ENCODE measurements at places on chromosomes 3 and 15.

GRCh38 chr3:13547591-13548371, 1.1 kb upstream of the FBLN2 start:
- no peak for DNase-seq

- no peak for DNase-seq
Measured at GRCh38 chr3:179324270-179324754, 1.5 kb downstream of the ZNF639 start.

GRCh38 chr3:16337856-16338540, 73.0 kb downstream of the OXNAD1 start:
- DNase-seq = no peak

DNA sequence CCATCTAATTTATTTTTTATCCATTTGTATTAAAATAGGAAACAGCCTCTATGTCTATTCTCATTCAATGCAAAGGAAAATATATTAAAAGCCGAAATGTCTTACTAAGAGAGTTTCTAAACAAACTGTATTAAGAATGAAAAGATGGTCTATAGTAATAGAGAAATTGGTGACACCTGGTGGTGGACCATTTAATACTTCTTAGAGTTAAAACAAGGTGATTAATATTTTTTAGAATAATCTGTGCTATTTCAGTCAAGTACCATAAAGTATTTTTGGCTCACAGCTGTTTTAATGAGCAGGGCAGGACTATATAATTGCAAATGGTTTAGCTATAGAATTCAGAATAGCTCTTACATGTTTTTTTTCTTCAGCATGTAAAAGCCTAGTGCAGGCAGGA, 55.7 kb downstream of the SYNPR start:
- DNase-seq = no peak

GRCh38 chr3:55708921-55709320, 221.8 kb upstream of the WNT5A start:
- DNase-seq = no peak

- DNase-seq = no peak
Measured at GRCh38 chr3:55297245-55297644, 189.9 kb downstream of the WNT5A start.

GRCh38 chr3:24680214-24680967, 185.7 kb upstream of the THRB start:
- DNase-seq = no peak

- no peak for DNase-seq
Measured at GRCh38 chr15:75061272-75061671, 37.9 kb downstream of the PPCDC start.

- DNase-seq = no peak
Measured at GRCh38 chr3:70383360-70383831, 71.0 kb upstream of the MDFIC2 start.

- DNase-seq = no peak
Measured at GRCh38 chr15:48869966-48870365, 8.0 kb upstream of the EID1 start.

- no peak for DNase-seq
Measured at GRCh38 chr15:67832031-67832551, 6.8 kb downstream of the SKOR1 start.

GRCh38 chr3:186075489-186075888, 33.4 kb downstream of the ETV5 start:
- DNase-seq = no peak

GRCh38 chr3:197076415-197076814, 46.8 kb upstream of the MELTF start:
- peak; percentile 4 for DNase-seq

DNA sequence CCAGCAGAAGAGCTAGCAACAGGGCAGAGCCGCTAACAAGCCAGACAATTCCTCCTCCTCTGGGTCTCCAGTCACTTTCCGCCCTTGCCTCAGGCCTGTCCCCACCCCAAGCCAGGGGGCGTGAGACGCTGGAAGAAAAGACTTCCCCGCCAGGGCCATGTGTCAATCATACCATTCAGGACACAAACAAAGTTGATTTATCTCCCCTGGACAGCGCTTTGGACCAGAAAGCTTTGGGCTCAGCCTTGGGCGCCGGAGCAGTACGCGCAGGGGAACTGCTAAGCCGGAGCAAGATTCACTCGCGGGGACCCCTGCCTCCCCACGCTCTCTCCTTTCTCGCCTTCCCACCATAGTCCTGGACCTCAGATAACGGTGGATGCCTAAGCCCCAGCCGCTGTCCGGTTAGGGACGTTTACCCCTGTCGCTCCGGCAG, 479 bp downstream of the LRRC2 start:
- DNase-seq = no peak

DNA sequence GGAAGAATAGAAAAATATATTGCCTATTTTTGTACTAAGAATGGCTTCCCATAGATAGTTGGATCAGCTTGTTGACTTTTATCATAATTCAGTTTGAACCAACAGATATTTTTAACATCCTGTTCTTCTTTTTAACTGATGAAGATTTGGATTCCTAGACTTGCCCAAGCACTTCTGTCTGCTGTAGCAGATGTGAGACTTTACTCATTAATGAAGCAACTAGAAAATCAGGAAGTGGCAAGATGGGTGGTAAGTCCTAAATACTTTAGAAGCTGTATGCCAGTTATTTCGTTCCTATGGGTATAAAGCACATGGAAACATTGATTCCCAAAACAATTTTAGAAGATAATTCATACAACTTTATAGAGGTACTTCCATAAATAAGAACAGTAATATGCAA, 8.4 kb downstream of the PIGB start:
- no peak for DNase-seq

DNA sequence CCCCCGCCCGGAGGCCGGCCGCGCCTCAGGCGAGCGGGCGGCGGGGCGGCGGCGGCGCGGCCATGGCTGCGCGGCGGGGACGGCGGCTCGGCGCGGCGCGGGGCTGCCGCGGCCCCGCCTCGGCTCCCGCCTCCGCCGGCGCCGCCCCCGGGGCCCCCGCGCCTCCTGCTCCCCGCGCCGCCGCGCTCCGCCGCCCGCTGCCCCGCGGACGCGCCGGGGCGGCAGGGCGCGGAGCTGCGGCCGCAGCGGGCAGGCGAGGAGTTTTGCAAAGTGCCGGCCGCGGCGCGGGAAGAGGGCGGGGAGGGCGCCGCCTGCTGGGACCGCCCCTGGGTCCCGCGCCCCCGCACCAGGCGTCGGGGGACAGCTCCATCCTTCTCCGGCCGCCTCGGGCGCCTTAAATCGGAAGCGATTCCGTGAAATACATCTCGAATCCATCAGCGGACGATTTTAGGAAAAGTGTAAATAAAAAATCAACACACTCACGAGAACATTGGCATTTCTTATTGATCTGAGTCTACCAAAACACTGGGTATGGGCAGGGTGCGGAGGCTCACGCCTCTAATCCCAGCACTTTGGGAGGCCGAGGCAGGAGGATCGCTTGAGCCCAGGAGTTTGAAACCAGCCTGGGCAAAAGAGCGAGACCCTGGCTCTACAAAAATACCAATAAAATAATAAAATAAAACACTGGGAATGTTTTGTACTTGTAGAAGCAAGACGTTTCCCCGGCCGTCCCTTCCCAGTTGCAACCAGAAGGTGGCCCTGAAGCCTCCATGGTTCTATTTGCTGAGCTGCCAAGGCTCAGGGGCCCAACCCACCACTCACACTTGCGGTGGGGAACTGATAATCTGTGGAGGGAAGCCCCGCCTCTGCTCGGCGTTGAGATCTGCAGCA, 136.9 kb downstream of the NUP210 start:
- no peak for DNase-seq

DNA sequence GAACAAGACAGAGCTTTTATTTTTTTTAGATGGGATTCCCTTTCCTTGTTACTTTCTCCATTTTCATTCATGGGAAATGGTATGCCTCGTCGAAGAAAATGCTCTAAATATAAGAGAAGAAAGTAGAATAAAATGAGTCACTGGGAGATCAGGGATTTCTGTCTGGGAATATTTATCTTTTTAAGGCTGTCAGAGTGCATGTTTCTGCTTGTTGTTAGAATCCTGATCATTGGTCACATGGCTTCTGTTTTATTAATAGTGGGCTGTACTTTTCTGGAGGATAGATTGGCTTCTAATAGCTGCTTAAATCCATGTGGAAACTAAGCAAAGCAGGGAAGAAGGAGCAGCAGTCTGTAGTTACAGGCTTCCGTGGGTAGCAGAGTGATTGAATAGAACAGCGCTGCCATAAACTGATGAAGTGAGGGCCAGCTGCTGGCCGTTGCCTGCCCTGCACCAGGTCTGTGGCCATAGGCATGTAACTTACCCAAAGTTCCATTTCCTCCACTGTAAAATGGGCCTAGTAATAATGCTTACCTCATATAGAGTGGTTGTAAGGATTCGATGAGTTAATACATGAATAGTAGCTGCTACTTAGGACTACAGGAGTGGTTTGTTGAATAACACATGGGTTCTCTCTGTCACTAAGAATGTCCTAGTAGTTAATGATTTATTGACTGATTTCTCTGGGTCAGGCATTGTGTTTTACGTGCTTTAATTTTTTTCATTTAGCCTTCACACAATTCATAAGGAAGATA, 289.9 kb downstream of the SATB1 start:
- DNase-seq = no peak

GRCh38 chr3:165502707-165503106, 306.5 kb upstream of the SLITRK3 start:
- DNase-seq = peak; percentile 54

DNA sequence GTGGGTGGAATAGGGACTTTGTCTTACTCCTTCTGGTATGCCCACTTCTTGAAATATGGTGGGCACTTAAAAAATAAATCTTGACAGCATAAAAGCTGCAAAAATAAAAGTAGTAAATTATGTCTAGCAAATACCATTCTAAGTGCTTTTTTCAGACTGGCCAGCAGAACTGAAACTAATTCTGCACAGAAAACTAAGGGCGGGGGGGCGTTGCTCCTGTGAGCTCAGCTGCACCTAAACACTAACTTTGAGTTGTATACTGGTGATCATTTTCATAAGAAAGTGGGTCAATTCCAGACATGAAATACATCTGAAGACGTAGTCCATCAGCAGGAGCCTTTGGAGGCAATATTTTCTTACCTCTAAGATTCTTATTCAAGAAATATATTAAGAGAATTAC, 114.8 kb downstream of the WDR76 start:
- DNase-seq = no peak

GRCh38 chr15:64127521-64128270, 23.8 kb upstream of the SNX22 start:
- no peak for DNase-seq

DNA sequence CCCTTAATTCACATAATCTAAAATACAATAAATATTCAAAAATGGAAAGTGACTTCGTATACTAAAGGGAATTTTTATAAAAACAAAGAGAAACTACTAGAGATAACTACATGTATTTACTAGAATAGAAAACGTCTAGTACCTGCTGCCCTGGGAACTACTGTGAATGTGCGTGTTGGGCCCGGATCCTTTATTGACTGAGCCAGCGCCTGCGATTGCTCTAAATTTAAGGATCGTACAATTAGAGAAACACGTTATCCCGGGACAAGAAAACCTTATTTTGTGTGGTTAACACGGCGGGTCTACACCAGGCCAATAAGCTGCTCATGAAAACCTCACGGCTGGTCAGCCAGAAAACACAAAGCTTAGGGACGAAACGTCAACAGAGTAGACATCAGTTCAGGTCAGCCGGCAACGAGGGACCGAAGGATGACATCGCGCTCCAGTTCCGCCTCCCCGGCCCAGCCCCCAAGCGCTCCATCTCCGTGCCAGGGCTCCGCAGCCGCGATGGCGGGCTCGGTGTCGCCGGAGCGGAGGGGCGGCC, 555 bp downstream of the TM2D3 start:
- DNase-seq = no peak

GRCh38 chr3:186783731-186784515, 546 bp downstream of the EIF4A2 start:
- peak; percentile 79 for DNase-seq

GRCh38 chr3:87126321-87126720, 100.8 kb upstream of the CHMP2B start:
- no peak for DNase-seq

GRCh38 chr15:51060030-51060673, 34.6 kb downstream of the TNFAIP8L3 start:
- no peak for DNase-seq

DNA sequence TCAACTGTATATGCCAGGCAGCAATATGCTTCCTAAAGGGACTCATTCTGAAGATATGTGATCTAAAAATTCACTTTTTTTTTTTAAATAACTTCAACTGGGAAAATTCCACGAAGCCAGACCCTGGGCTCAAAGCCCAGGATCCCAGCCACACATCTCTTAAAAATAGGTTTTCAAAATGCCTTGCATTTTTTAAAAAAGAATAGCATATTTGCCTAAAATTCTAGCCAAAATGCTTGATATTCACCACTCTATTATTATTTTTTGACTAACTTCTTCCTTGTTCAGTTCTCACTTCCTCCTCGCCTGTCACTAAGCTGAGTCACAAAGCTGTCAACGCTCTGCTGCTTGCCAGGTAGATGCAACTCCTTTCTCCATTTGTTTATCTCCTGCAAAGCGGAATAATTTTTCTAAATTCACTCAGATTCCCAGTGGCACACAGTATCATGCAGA, 28.0 kb upstream of the VGLL4 start:
- no peak for DNase-seq

GRCh38 chr3:137259701-137260100, 301.9 kb downstream of the IL20RB start:
- DNase-seq = no peak

DNA sequence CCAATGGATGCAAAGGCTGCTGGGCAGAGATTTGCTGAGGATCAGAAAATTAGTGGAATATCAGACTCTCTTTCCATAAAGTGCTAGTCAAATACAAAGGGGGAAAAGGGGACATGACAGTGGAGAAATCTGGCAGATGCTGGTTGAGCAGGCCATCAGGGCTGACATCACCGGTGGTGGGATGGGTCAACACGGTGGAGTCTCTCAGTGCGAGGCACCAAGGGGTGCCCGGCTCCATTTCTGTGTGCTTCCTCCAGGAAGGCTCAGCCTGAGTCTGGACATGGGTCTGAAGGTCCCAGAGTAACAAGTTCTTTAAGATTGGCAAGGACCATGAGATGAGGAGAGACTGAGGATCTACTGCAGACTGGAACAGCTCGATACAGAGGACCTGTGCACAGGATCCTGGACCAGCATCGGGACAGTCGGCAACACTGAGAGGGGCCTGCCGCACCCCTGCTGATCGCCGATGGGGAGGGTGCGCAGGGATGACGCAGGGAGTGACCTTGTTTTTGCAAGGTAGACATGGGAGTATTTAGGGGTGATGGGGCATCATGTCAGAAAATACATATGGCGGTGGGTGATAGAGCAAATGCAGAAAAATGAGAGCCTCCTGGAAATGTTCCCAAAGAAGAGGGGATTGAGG, 92.7 kb downstream of the SEC22A start:
- no peak for DNase-seq
